ENCODE measurements at places on chromosomes 1 and 21.
A peak's percentile ranks its signal among the peaks of the same experiment; 100 is the strongest.

GRCh38 chr1:1780598-1781525, 2.6 kb upstream of the NADK start:
- no peak for DNase-seq

- DNase-seq: no peak
These were observed 26.2 kb downstream of the SLC66A1 start for GRCh38 chr1:19338323-19338762.

GRCh38 chr1:87399264-87399663, 70.6 kb downstream of the LMO4 start:
- DNase-seq: no peak

DNA sequence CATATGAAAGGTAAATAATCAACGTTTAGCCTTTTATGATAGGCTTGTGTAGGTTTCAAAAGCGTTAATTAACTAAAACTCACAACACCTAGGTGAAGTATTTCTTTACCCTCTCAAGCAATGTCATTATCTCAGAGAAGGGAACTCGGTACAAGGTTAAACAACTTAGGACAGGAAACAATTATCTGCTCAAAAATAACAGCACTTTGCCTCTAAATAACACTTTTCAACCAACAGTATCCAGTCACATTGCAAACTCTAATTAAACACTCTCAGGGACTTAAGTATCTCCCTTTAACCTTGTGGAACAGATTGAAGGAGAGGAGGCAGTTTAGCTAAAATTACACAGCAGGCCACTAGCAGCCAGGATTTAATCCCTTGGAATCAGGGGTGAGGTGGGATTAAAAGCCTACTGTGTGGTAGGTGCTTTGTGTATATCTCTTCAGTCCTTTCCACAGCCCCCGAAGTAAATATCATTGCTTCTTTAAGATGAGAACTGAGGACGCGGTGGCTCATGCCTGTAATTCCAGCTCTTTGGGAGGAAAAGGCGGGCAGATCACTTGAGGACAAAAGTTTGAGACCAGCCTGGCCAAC, 5.2 kb upstream of the AKNAD1 start:
- DNase-seq: no peak

DNA sequence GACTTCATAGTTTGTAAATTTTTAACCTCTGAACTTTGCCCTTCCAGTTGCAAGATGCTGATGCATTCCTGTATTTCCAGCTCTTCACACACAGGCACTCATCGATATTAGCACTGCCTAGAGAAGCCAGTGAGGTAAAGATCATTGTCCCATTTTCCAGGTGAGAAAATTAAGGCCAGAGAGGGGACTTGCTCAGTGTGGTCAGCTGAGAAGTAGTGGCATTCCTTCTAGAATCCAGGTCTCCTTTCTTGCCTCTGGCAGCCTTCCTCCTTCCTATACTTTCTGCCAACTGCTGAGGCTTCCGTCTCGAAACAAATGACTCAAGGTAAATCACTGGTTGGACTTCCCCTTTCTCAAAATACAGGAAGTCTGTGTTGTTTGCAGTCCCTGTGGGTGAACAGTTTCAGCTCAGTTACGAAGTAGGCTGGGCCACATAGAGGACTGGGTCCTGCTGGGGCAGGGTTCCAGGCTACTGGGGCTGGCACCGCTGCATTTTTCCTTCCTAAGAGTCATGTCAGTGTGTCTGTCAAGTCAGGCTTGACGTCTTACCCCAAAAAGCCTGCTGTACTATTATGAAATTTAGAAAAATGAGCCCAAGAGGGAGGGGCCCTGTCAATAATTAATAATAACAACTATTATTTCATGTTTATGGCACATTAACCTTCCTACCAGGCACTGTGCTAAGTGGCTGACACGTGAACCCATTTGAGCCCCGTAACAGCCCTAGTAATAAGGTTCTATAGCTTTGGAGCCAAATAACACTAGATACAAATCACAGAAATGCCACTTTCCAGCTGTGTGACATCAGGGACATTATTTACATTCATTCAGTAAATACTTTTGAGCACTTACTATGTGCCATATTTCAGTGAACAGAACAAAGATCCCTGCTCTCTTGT, 16.6 kb upstream of the RNF19B start:
- DNase-seq: peak; percentile 39
